ENCODE measurements at places on chromosomes 2 and 18. TPM values are rescaled to one million over a fixed set of nuclear protein-coding genes. Genes with fewer than 3 reads are reported as not detected.

The ROCK2 gene
- polyA plus RNA-seq: 46.2 TPM

- DNase-seq: no peak
Observed at GRCh38 chr2:163732727-163733126, 3.1 kb downstream of the FIGN start.

The NAB1 gene
- polyA plus RNA-seq: 75.5 TPM

- no peak for DNase-seq
Observed at GRCh38 chr18:4318311-4318710, 136.8 kb downstream of the DLGAP1 start.

- no peak for DNase-seq
Observed at GRCh38 chr18:49886891-49887764, 73.8 kb upstream of the ACAA2 start.

The C2orf66 gene
- 0.98 TPM for polyA plus RNA-seq

- no peak for DNase-seq
Observed at GRCh38 chr2:111686994-111687393, 197.0 kb downstream of the ANAPC1 start.

DNA sequence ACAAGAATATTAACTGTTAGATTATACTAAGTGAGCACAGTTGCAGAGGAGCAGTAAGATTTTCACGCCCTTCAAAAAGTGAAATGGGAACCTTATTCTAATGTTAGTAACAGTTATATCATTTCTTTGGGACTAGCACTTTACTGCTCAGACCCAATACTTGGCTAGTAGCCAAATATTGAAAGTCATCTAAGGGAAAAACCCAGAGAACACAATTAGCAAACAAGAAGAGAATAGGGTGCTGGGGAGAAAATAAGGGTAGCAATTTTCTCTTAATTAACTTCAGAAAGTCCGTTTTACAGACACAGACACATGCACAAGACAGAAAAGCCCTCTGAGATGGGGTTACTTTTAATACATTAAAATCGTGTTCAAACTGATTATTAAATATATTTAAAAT is 71.8 kb downstream of the ID2 start:
- no peak for DNase-seq

DNA sequence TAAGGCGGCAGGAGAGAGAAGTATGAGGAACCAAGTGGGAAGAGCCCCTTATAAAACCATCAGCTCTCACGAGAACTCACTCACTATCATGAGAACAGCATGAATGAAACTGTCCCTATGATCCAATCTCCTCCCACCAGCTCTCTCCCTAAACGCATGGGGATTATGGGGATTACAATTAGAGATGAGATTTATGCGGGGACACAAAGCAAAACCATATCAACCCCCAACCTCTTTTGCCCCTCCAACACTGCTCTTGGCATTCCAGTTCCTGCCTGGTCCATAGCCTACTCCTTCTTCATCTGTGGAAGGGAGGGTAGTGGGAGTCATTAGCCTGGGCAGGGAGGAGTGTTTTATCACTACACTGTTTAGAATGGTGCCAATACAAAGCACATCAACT is 1.4 kb upstream of the EHD3 start:
- no peak for DNase-seq

The OSBPL6 gene
- polyA plus RNA-seq: 7.6 TPM

DNA sequence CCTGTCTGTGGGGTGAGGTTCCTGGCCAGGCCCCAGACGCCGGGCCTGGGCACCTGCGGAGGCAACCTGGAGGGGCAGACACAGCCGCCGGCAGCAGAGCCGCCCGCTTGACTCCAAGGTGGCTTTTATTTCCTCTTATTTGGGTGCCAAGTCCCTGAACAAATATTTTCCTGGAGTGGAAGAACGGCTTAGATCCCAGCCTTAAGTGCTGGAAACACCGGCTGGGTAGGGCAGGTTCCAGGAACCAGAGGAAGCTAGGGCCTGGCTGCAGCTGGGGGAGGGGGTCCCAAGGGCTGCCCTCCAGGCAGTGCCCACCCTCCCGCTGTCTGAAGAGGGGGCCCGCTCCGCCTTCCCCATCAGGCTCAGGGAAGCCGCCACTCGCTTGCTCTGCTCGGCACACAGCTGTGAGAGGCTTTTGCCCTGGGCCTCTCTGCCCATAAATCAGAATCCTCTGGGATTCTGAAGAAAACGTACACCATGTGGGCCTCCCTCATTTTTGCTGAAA is 28.2 kb downstream of the SDC1 start:
- peak; percentile 63 for DNase-seq

The DCDC2C gene
- polyA plus RNA-seq: 0.65 TPM

DNA sequence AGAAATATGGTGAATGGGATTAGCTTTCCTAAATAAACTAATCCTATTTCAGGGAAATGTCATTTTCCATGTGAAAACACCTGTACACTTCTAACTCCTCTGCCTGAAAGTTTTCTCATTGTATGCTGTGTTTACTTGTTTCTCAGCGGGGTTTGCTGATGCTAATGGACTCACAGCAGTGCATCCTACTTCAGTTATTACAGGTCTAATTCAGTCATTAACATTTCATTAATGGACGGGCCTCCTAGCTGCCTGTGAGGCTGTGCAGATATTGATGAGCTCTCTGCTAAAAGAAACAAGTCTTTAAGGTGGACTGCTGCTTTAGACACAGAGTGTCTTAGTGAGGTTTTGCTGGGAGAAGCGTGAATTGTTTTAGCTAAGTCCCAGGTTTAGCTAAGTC is 1342.0 kb upstream of the ZEB2 start:
- no peak for DNase-seq

- DNase-seq: no peak
Observed at GRCh38 chr18:79590191-79591031, 89.2 kb upstream of the CTDP1 start.

GRCh38 chr2:152432206-152432653 is 97.3 kb downstream of the FMNL2 start:
- DNase-seq: no peak

DNA sequence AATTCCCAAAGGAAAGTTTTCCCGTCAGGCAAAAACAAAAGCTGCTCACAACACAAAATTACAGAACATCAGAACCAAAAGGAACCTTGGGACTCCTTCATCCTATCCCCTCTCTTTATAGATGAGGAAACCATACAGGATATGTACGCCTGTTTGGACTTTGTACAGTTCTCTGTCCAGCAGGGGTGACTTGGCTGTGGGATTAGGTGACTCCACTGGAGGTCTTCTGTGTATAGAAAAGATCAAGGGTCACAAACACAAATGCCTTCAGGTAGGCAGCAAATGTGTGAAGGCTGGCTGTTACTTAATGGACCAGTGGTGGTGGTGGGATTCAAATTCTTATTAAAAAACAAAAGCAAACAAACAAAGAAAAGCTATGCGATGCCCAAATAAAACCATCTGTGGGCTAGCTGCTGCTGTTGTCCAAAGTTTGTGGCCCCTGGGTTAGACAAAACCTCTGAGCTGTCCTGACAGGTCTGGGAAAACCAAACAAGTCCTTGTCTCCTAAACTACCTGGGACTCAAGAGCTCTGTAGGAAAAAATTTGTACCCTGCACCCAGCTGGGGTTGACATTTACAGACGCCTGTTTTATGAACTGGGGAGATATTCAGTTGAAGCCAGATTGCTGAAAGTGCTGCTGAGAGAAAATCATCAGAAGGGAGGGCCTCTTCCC is 1.3 kb upstream of the CEP68 start:
- DNase-seq: no peak

DNA sequence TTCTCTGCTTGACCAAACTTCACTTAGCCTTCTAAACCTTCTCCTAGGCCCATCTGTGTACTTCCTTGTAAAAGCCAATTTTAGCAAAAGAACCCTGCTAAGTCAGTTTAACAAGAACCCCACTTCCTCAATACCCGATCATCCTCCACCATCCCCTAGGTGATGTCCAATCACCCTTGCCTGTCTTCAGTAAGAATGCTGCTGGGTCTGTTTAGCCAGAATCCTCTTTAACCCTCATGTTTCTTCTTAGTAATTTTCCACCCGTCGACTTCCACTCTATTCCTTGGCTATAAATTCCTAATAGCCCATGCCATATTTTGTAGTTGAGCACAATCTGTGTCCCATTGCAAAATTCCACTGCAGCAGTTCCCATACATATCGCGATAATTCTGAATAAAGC is 780.0 kb upstream of the RAB6C start:
- DNase-seq: no peak

DNA sequence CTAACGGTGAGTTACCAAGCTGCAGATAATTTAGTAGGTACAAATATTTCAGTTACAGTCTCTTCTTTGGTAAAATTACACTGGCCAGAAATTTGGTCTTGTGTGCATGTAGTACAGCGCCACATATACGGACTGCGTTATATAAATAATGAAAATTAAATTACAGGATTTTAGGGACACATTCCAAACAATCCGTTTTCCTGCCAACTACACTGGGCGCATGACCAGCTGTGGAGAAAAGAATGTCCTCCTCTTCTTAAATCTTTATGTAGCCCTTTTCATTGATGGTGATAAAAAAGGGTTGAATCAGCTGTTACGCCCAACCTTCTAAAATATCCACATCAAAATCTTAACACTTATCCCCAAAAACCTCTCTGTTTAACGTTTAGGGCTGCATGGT is 37.5 kb downstream of the TCF4 start:
- no peak for DNase-seq

The PMAIP1 gene
- 3.6 TPM for polyA plus RNA-seq

The PTPRN gene
- polyA plus RNA-seq: 0.27 TPM

- no peak for DNase-seq
Observed at GRCh38 chr2:68992933-68993332, 18.5 kb downstream of the GKN1 start.

GRCh38 chr2:106270471-106270891 is 76.4 kb upstream of the UXS1 start:
- no peak for DNase-seq

DNA sequence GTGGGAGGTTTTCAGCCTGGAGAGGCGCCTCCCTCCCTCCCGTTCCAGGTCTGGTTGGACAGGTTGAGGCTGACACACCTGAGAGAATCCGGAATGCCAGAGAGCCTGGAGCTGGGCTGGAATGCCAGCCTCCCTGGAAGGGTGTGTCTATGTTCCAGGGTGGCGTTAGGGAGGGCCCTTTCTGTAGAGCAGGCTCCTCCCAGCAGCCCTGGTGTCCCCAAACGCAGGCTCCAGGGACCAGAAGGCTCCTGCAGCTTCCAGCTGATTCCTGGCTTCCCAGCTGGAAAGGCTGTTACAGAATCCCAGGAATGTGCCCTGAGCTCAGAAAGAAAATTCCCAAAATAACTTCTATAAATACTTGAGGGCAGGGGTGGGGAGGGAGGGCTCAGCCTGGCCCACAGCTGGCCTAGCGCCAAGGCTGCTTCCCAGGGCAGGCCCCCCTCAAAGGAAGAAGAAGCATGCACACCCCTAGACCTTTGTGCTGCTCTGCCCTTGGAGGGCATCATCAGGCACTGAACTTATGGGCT is 85.4 kb downstream of the STPG4 start:
- peak; percentile 75 for DNase-seq

The KCNK3 gene
- 1.1 TPM for polyA plus RNA-seq

GRCh38 chr2:105215586-105216192 is 25.9 kb upstream of the GPR45 start:
- DNase-seq: no peak

The COMMD1 gene
- polyA plus RNA-seq: 77.0 TPM

The RTP5 gene
- not detected for polyA plus RNA-seq

The C2orf80 gene
- 0.25 TPM for polyA plus RNA-seq

DNA sequence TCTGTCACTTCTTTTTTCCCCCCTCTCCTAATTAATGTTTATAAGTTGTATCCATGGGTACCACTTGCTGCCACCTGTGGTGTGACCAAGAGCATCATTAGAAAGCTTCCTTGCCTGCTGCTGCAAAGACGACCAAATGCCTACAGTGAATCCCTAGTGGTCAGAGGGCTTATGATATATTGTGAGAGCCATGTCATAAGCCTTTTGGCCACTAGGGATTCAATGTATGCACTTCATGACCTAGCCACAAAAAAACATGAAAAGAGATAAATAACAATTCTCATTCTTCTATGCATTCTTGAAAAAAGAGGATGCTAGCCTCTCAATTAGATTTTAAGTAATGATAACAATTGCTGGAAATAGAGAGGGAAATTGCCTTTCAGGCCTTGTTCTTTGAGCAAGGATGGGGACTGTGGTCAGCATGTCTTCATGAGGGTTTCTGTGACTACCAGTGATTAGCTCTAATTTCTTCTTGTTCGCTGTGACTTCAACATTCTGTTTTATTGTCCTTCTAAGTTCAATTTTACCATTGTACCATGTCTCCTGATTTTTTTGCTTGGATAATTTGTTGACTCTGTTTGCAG is 435.3 kb downstream of the TGIF1 start:
- DNase-seq: no peak

The CACNB4 gene
- 15.5 TPM for polyA plus RNA-seq

- DNase-seq: no peak
Observed at GRCh38 chr2:25375371-25375988, 33.8 kb upstream of the DNMT3A start.

The DIPK1C gene
- 0.10 TPM for polyA plus RNA-seq

The AQP4 gene
- 0.80 TPM for polyA plus RNA-seq

The ARHGAP28 gene
- polyA plus RNA-seq: 60.3 TPM

GRCh38 chr2:79817288-79817687 is 304.4 kb downstream of the CTNNA2 start:
- DNase-seq: no peak

DNA sequence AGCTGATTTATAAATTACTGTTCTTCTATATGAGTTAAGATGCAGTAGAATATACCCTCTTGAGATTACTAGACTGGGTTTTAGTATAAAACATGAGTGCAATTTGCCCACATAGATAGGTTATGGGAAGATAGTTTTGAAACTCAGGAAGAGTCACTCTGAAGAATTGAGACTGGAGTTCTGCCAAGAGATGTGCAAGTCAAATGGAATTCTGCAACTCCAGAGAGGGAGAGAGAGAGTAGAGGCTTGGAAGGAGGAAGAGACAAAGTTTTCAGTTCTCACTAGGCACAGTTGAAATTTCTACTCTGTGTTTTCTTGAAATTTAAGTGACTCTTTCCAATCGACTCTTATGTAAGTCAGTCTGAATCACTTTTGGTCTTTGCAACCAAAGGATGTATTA is 878.8 kb downstream of the TSN start:
- DNase-seq: peak; percentile 10

The HOXD1 gene
- 10.1 TPM for polyA plus RNA-seq

DNA sequence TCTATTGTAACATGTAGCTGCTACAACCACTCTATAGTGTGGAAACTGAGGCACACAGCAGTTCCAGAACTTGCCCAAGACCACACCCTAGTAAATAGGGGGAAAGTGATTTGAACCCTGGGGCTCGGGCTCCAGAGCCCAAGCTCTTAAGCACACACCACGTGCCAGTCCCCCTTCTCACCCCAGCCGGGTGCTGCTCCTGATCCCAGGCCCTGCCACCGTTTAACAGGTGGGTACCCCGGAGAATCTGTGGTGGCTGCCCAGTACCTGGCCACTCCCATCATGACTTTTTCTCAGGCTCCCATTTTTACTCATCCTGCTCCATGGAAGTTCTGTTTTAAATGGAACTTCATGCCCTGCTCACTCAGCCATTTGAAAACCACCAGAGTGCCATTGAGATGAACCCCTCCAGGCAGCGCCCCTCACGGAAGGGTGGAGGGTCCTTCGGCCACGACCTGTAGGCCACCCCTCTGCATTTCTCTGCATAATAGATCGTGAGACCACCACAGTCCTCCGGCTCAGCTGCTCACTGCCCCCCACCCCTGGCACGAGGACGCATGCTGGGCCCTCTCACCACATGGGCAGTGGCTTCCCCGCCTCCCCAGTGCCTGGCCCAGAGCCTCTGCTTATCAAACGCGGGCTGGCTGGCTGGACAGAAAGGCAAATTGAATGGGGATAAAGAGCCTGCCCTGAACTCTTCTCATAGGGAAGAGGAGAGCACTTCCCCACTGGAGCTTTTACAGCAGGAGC is 42.1 kb downstream of the TMEM37 start:
- DNase-seq: no peak
